Mesenchymal stem cell (in vitro differentiated cells and primary cell): ENCODE measurements at places on chromosomes 2 and 18.

- no peak for DNase-seq
These were observed 18.5 kb downstream of the PDCL3 start for GRCh38 chr2:100581277-100581612.

- H3K27me3 ChIP-seq, result no peaks in the 10 kb centered on the region
- H3K27ac ChIP-seq, result no peak overlapping the region
- H3K36me3 ChIP-seq, result no peaks in the 10 kb centered on the region
- H3K4me3 ChIP-seq, result no peak overlapping the region
These were observed 255.3 kb upstream of the SIX2 start for GRCh38 chr2:45264227-45265225.

- peaks cover 12% of the 10 kb centered on the region for H3K4me1 ChIP-seq
- peaks cover 70% of the 10 kb centered on the region for H3K36me3 ChIP-seq
- H3K27ac ChIP-seq, result peak overlapping the region; percentile 81
These were observed 9.8 kb downstream of the WDR43 start for GRCh38 chr2:28904295-28904694.

- H3K4me3 ChIP-seq, result peak within 1 kb of the TSS; percentile 99
- peaks cover 13% of the 10 kb centered on the region for H3K36me3 ChIP-seq
- peak within 1 kb of the TSS; percentile 85 for H3K27ac ChIP-seq
- H3K4me1 ChIP-seq, result peaks cover 13% of the 10 kb centered on the region
These were observed at the start of gene ATP5F1A for GRCh38 chr18:46097801-46098615. Gene ATP5F1A, minus strand, starts transcription at chr18:46098296. Its CDS starts 65 bp downstream, at chr18:46098231.

DNA sequence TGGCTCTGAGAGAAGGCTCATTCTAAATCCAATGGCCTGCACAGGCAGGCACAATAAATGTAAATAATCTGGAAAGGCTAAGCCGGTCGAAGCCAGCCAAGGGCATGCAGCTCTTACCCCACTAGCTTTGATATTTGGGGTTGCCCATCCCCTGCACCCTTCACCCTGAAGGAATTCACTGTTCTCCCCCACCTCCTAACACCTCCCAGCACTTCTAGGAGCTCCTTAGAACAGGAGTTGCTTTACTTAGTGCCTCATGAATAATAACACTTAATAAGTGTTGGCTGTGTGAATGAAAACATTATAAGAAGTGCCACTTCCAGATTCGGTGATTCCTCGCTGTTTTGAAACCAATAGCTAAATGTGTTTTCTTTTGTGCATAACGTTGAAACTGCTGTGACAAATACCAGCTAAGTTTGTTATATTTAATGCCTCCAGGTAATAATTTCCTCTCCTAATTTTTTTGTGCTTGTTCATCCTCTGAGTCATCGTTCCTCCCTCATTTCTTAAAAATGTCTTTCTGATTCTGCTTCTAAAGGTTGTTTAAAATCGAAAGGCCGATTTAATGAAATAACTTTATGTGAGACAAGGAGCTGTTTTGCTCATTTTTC, 458.8 kb downstream of the METTL4 start:
- no peak for DNase-seq
- H3K4me3 ChIP-seq, result no peak overlapping the region
- H3K27ac ChIP-seq, result peak overlapping the region; percentile 57
- no peaks in the 10 kb centered on the region for H3K36me3 ChIP-seq
- H3K27me3 ChIP-seq, result no peaks in the 10 kb centered on the region
- peaks cover 11% of the 10 kb centered on the region for H3K4me1 ChIP-seq

- no peaks in the 10 kb centered on the region for H3K36me3 ChIP-seq
- H3K27me3 ChIP-seq, result no peaks in the 10 kb centered on the region
- H3K4me3 ChIP-seq, result no peak overlapping the region
- no peak overlapping the region for H3K27ac ChIP-seq
- DNase-seq, result no peak
- no peaks in the 10 kb centered on the region for H3K4me1 ChIP-seq
These were observed 379.8 kb downstream of the TSN start for GRCh38 chr2:122135021-122135937.

DNA sequence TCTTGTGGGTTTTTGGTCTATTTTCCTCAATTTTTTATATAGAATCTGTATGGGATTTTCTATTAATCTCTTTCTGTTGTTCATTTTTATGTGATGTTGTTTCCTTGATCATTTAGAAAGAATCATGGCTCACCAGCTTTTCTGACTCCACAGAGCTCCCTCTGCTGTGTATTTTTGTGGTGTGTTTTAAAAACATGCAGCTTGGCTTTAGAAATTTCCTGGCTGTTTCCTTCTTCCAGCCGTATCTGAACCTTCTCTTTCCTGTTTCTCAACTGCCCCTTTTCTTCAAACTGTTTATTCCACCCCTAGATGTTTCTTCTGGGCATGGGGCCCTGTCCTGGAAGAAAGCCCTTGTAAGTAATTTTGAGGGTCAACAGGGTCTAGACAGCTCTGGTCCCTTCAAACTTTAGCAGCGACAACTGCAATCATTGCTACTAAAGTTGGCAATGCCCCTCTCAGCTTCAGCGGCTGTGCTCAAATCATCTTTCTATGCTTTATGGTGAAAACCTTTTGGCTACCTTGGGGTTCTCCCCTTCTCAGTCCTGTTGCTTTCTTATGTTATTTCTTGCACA, 17.6 kb upstream of the COPS8 start:
- no peaks in the 10 kb centered on the region for H3K4me1 ChIP-seq
- no peaks in the 10 kb centered on the region for H3K36me3 ChIP-seq
- H3K27me3 ChIP-seq, result no peaks in the 10 kb centered on the region
- no peak overlapping the region for H3K4me3 ChIP-seq

DNA sequence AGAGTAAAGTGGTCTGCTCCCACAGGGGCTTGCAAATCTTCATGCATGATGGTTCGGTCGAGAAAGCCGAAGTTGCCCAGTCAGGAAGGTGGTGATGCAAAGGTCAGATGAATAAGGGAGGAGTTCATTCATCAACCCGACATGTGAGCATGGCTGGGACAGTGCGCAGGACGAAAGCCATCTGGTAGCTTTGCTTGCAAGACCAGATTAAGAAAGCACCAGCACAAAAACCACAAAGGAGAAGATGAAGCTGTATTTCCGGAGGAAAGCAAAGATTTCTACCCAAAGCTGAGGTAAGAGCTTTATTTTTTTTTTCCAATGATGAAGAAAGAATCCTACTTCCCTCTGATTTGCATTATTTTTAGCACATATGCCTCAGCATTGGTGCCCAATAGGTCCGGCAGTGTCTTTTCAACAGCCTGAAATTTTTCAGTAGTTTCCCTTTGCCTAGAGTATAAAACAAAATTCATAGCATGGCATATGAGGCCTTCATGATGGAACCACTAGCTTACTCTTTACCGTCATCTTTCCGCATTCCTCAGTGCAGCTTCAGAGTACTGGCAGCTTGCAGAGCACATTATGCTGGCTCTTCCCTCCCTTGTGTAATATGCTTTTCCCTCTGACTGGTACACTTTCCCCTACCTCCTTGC, 112.0 kb upstream of the THOC1 start:
- peaks cover 4% of the 10 kb centered on the region for H3K36me3 ChIP-seq
- H3K27me3 ChIP-seq, result no peaks in the 10 kb centered on the region
- no peak overlapping the region for H3K27ac ChIP-seq
- H3K4me1 ChIP-seq, result no peaks in the 10 kb centered on the region
- peak; percentile 79 for DNase-seq

GRCh38 chr2:121561617-121562268, 31.1 kb downstream of the RNU4ATAC start:
- no peaks in the 10 kb centered on the region for H3K36me3 ChIP-seq
- peaks cover 5% of the 10 kb centered on the region for H3K4me1 ChIP-seq
- no peaks in the 10 kb centered on the region for H3K27me3 ChIP-seq
- no peak overlapping the region for H3K27ac ChIP-seq

- H3K27me3 ChIP-seq, result no peaks in the 10 kb centered on the region
- H3K4me3 ChIP-seq, result no peak overlapping the region
- no peaks in the 10 kb centered on the region for H3K36me3 ChIP-seq
- no peaks in the 10 kb centered on the region for H3K4me1 ChIP-seq
- peak; percentile 62 for DNase-seq
These were observed 80.0 kb downstream of the ETAA1 start for GRCh38 chr2:67476809-67477790.

GRCh38 chr2:1967242-1968208, 223.2 kb upstream of the PXDN start:
- H3K4me3 ChIP-seq, result no peak overlapping the region
- no peak for DNase-seq
- peaks cover 15% of the 10 kb centered on the region for H3K27me3 ChIP-seq

DNA sequence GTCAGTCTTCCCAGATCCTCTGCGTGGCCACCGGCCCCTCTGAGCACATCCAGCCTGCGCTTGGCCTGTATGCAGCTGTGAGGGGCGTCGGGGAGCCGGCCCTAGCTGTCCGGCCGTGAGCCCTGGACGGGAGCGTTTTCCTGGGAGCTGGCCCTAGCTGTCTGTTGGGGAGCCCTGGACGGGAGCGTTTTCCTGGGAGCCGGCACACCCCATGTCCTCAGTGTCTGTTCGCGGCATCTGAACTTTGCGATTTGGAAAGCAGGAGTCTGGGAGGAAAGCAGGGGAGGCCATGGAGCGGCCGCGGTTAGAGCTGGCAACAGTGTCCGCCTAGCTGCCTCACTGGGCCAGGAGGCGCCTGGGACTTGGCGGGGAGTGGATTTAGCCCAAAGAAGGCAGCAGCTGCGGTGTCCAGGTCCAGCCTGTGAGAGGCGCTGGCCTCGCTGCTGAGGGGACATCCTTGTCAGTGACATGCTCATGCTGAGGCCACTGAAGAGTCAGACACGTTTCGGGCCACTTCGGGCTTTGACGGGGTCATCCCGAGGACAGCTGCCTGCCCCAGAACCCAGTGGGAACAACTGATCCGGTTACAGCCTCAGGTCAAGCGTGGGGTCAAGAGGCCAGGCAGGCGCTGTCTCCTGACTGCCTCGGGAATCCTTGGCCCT, 75.8 kb downstream of the KCNG2 start:
- no peaks in the 10 kb centered on the region for H3K36me3 ChIP-seq
- H3K27ac ChIP-seq, result no peak overlapping the region
- DNase-seq, result no peak
- H3K4me3 ChIP-seq, result no peak overlapping the region
- H3K27me3 ChIP-seq, result no peaks in the 10 kb centered on the region
